Astrocyte of the cerebellum (primary cell): ENCODE measurements at places on chromosomes 3 and 15.

DNA sequence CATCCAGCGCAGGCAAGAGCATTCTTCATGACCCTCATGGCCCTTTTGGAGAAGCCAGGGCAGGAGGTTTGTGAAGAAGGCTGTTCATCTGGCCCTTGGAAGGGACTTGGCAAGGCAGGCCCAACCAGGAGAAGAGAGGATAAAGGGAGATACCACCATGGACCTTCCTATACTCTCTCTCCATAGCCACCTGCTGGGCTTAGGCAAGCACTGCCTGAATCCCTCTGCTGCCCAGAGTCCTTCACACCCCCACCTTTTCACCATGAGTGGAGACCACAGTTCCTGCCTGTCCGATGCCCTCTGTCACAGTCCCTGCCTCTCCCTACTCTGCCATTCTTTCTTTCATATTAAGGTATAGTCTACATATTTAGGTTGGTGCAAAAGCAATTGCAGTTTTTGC is 10.6 kb upstream of the SFMBT1 start:
- no peak for DNase-seq

DNA sequence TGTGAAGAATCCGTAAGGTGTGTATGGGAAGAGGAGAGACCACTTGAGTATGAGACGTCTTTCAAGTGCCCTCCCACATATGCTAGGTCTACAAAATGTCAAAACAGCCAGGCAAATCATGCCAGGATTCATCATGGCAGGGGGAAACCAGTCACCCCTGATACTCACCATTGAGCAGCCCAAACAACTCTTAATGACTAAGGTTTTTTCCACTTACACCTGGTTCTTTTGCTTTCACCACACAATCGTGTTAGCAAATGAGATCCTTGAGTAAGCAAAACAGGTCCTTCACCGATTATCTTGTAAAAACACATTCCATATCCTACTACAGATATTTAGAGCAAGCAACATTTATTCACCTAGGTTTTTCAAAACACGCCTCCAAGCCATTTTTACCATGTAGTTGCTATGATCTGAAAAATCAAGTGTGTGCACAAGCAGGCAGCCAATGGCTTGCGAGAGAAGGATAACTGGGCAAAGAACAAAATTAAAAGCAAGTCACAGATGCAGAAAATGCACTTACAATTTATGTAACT is 177.5 kb upstream of the LPP start:
- no peak for DNase-seq

DNA sequence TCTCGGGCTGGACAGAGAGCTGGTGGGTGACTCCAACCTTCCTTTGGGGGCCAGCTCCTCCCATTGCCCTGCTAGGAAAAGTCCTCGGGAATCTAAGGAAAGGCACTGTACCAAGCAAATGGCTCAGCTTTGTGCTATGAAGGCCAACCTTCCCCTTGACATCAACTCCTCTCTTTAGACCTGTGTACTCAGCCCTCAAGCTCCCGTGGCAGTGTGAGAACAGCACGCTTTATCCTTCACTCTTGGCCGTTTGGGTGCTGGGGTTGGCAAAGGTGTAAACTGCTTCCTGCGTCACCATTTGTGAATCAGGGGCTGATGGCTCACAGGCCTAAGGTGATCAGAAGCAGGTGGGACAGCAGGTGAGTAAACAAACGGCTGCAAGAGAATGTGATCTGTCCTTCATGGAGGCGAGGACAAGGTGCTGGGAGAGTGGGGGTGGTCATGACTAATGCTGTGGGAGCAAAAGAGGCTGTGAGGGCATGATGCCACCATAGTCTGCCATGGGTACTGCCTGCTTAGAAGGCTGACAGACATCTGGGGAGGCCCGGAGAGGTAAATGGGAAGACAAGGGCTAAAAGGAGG is 165.2 kb upstream of the TPM1 start:
- no peak for DNase-seq

DNA sequence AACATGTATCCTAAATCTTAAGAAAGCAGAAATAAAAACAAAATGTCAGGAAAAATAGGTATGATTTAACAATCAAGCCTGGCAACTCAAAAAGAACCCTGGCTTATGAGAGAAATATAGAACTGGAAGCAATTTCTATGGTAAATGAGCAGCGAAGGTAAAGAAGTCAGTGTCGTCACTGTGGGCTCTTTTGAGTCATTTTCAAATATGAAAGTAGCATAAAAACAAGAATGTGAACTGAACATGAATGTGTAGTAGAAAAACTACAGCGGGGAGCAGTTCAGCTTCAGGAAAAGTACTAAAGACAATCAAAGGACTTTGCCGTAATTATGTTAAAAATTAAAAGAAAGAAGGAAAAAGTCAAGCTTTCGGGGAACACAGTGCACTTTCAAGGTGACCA is 17.5 kb downstream of the LSG1 start:
- no peak for DNase-seq

GRCh38 chr3:4290272-4290893 is 12.8 kb upstream of the SETMAR start:
- peak; percentile 27 for DNase-seq

- DNase-seq, result no peak
These were observed 166.3 kb downstream of the NECTIN3 start for GRCh38 chr3:111237946-111238345.

DNA sequence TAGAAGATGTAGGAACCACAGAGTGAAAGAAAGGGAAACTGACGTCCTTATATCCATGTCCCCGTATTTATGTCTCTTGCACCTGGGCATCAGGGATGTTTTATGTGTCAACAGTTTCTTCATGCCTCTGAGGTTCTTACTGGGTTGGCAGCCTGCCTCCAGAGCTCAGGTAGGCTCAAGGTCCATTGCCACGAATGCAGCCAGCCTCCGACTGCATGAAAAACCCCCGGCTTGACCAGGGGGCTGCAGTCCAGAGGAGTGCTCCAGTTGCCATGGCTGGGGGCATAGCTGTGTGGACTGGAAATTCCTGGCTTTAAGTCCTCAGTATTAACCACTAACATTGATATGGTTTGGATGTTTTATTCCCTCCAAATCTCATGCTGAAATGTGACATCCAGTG is 2.8 kb upstream of the CSPG5 start:
- DNase-seq, result no peak

GRCh38 chr3:45644063-45644790 is 45.0 kb upstream of the SACM1L start:
- no peak for DNase-seq

GRCh38 chr15:77487469-77487842 is 66.8 kb downstream of the HMG20A start:
- DNase-seq, result no peak

DNA sequence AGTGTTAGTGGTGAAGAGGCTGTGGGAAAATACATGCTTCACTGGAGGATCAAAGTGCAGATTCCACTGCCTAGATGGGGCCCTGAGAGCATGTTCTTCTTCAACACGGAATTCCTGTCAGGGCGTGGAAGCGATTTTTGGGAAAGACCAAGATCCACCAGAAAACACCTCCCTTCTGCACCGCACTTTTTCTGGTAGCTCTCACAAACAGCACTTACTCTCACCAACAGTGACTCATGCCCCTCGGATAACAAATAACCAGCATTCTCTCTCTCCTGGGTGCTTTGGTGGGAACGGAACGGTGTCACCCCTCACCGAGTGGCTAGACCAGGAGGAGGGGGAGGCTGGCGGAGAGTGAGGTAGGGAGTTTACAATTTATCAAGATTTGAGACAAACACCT is 40.1 kb downstream of the ADAMTSL3 start:
- DNase-seq, result no peak

GRCh38 chr15:90478846-90479481 is 50.8 kb upstream of the CRTC3 start:
- DNase-seq, result no peak
